CD14-positive monocyte (primary cell): ENCODE measurements at places on chromosomes 13 and 19.
A peak's percentile ranks its signal among the peaks of the same experiment; 100 is the strongest.

GRCh38 chr19:389255-389934, 19.6 kb downstream of the C2CD4C start:
- DNase-seq = no peak

DNA sequence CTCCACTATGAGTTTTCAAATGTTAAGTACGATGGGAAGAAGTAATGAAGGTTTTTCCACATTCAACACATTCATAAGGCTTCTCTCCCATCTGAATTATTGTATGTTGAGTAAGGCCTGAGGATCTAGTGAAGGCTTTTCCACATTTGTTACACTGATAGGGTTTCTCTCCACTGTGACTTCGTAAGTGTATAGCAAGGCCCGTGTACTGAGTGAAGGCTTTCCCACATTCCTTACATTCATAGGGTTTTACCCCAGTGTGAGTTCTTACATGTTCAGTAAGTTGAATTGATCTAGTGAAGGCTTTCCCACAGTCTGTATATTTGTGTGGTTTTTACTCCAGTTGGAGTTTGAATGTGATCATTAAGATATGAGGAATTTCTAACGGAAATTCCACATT, 44.4 kb downstream of the ZNF846 start:
- no peak for DNase-seq

GRCh38 chr13:80454245-80454644, 113.3 kb upstream of the SPRY2 start:
- peak; percentile 73 for DNase-seq

DNA sequence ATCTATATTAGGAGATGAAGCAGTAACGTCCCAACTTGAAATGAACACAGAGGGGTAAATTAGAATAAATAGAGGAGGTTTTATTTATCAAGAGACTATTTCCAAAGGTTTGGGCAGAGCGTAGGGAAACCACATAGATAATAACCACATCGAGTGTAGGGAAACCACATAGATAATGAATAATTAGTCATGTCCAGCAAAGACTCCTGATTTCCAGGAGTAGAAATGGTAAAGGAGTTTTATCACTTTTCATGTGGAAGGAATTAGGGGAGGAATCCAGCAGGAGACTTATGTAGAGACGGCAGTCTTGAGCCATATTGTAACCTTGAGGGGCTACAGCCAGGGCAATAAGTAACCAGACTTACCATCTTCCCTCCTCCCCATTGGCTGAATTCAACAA, 136.3 kb upstream of the CSNK1A1L start:
- DNase-seq = no peak

DNA sequence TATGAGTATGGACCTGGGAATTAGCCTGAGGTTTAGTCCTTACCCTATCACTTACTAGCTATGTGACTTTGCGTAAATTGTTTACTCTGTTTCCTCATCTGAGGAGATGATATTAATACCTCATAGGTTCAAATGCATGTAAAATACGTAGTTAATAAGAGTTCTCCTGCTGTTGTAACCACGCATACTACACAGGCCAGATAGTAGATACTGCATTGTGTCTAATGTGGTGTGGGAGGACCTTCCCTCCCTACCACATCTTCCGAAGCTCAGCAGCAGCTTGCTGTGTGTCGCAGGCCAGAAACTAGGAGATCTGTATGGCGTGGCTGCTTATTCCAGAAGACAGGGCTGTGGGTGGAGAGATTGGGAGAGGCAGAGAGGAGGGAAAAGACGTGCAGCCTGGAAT, 23.0 kb downstream of the GTF2F2 start:
- no peak for DNase-seq

GRCh38 chr13:20144141-20144850, 16.6 kb downstream of the GJA3 start:
- no peak for DNase-seq

GRCh38 chr13:23870356-23871140, 18.7 kb downstream of the MIPEP start:
- DNase-seq = no peak

DNA sequence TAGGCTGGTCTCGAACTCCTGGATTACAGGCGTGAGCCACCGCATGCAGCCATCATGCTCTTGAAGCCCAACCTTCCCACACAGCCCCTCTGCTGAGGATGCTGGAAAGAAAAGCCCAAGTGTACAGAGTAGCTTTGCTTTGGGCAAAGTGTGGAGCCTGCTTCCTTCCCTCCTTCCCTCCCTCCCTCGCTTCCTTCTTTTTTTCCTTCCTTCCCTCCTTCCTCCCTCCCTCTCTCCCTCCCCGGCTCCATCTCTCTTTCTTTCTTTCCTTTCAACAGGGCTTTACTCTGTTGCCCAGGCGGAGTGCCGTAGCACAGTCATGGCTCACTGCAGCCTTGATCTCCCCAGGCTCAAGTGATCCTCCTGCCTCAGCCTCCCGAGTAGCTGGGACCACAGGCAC, 2.7 kb downstream of the CC2D1A start:
- DNase-seq = no peak

- DNase-seq = no peak
Measured at GRCh38 chr19:31910224-31910623, 435.2 kb upstream of the ZNF507 start.

GRCh38 chr13:105957769-105958438, 577.6 kb downstream of the EFNB2 start:
- no peak for DNase-seq

GRCh38 chr19:49664171-49665035, 1.3 kb downstream of the IRF3 start:
- DNase-seq = peak; percentile 69

DNA sequence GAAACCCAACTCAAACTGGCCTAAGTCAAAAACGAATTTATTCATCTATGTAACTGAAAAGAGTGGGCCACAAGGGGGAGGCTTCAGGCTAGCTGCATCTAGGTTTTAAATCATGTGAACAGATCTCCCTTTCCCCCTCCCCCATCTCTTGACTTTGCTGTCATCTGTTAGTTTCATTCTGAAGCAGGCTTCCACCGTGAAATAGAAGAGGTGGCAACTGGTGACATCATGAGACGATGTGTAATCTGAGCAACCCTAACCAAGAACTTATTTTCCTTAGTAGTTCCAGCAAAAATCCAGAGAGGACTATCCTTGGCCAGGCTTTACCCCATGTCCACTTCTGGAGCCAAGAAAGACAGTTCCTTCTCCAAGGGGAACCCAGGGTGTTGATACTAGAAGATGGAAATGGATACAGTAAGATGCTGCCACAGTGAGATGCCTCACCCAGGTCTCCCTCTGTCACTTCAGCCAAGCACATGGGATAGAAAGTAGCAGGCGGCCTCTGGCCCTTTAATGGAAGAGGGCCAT, 9.4 kb downstream of the SAMD4B start:
- DNase-seq = no peak

- DNase-seq = no peak
Measured at GRCh38 chr13:24650161-24650560, 30.0 kb upstream of the ATP12A start.

DNA sequence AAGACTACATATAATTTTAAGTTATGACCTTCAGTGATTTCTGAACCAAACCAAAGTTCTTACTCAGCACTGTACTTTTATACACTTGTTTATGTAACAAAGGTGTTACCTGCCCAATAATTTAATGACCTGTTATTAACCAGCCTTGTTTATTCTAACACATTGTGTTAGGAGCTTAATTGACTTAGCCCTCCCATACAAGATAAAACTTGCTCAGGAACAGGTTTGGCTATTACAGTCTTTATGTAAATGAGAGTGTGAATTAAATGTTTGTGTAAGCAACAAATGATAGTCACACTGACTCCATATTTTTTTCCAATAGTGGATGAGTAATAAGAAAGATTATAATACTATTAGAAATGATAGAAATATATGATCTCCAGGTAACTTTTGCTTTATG, 51.8 kb upstream of the MYCBP2 start:
- no peak for DNase-seq

GRCh38 chr13:104315606-104316005, 1249.4 kb upstream of the SLC10A2 start:
- DNase-seq = no peak

DNA sequence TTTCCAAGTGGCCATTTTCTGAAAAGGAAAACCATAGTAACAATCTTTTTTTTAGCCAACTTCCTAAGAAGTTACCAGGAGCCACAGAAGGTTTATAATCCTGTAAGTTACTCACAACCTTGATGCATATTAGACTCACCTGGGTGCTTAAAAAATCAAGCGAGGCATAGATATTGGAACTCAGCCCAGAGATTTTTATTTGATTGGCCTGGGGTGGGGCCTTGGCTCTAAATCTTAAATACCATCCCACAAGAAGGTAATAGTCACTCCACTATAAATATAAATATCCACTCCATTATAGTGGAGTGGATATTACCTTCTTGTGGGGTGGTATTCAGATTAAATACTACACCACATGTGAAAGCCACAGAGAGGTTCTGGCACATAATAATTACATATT, 429.6 kb downstream of the RFC3 start:
- DNase-seq = no peak

GRCh38 chr13:110520431-110521295, 40.9 kb downstream of the RAB20 start:
- DNase-seq = peak; percentile 98

DNA sequence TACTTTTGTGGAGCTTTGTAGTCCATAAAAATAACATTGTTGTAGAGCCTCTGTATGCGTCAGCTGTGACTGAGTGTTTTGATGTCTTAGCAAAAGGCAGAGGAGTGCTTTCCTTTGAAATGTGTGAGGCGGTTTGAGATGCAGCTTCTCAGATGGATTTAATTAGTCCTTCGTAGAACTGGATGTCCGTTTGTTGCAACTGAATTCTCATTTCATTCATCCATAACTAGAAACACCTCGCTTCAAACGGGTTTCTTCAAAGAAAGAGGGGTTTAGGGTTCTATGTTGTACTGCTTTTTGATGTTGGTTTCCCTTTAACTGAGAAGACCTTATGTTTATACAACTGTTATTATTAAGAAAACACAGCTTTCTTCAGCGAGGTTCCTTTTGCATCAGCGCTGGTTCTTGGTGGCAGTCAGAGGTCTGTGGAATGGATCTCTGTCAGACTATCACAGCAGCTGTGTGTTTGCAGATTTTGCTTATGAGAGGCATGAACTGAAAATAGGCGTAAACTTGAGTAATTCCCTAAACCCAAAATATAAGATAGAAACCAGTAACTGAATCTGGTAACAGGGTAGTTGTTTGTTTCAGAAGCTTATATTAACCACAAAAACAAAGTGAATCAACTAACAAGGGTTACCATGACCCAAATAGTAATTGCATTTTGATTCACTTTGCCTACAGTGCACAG, 194.4 kb downstream of the GGACT start:
- DNase-seq = no peak

DNA sequence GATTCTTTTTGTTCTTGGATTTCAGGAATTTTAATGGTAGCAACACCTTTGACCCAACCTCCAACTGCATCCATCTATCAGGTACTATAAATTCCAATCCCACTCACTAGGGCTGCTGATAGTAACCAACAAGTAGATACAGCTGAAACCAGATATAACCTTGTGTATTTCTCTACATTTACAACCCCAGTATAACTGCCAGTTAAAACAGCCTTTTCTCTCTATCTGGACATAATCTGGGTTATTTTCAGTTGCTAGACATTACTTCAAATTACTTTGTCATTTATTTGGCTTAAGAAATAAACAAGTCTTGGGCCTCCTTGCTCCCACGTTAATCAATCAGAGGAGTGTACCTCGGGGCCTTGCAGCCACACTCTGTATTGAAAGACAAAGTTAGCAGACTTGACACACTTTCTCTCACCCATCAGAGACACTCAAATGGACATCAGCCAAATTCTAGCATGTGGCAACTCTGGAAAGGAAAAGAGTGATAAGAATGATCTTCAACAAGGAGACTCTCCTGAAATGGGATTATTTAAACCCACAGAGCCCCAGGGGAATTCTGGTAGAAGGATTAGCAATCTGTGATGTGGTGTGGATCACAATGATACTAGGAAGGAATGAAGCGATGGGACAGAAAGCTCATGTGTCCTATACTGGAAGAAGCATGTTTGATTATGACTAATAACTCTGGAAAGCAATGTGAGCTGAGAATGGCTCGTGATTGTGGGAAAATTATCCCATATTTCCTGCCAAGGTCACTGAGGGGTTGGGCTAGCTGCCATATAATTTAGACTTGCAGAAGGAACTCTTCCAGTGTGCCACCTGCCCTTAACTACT, 157.5 kb downstream of the FLT1 start:
- no peak for DNase-seq

- DNase-seq = no peak
Measured at GRCh38 chr19:46179076-46179759, 31.2 kb downstream of the IGFL2 start.

- DNase-seq = no peak
Measured at GRCh38 chr13:40352380-40352778, 314.1 kb downstream of the FOXO1 start.

DNA sequence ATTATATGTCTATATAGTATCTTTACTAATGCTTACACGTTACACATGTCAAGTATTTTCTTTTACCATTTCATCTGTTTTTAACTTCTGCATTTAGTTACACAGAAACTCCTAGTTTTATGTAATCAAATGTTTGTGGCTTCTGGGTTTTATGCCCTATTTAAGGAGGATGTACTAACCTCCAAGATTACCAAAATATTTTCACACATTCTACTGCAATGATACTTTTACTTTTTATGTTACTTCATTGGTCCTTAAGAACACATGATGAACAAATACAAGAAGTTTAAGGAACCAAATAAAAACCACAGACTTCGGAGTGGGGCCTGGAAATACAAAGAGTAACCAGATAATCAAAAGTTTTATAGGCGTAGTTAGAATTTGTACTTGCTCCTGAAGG, 37.2 kb downstream of the ZC3H13 start:
- peak; percentile 30 for DNase-seq

- no peak for DNase-seq
Measured at GRCh38 chr19:54475706-54476105, 2.6 kb upstream of the CDC42EP5 start.

DNA sequence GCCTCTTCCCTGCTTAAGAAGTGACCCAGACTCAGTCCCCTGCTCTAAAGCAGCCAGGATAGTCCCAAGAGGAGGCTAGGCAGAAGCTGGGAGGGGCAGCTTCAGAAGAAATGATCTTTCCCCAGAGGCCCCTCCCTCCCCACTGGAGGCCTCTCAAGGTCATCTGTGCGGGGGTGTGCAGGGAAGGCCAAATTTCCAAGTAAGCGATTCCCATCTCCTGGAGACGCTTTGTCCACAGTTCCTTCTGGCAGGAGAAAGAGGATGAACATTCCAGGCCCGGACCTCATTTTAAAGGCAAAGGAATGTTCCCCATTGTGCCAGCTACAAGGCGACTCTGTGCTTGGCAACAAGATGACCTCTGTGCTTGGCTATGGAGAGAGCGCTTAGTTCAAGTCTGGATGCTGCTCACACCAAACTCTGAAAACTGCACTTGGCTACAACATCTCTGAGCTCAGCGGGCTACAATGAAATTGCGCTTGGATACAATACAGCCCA, 23.5 kb downstream of the COL5A3 start:
- DNase-seq = no peak

- no peak for DNase-seq
Measured at GRCh38 chr13:52837850-52838249, 10.6 kb downstream of the PCDH8 start.

DNA sequence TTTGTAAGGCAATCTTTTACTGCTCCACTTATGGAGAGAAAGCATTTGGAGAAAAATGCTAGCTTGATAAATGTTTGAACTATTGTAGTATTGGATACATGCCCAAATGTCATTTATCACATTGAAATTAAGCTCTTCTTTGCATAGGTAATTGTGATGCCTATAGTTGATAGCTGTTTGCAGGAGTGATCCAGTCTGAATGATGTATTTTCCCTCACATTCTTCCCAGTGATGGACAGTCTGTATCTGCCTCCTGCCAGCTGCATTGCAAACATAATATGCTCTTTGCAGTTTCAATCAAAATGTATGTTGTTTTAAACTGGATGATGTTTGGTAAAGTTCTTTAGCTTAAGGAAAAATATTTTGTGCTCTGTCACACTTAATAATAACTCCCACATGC, 89.8 kb downstream of the EDNRB start:
- no peak for DNase-seq
